ENCODE measurements at places on chromosomes 7 and 10. TPM values are rescaled to one million over a fixed set of nuclear protein-coding genes. Genes with fewer than 3 reads are reported as not detected.

Gene ADAM12
- total RNA-seq = 1.3 TPM

Gene RTKN2
- under 0.01 TPM for total RNA-seq

Gene KIAA1549
- 3.3 TPM for total RNA-seq

Gene CACNB2
- total RNA-seq = under 0.01 TPM

Gene UPK3BL2
- total RNA-seq = 0.90 TPM

Gene STK31
- total RNA-seq = 0.13 TPM

Gene CTNNA3
- 0.13 TPM for total RNA-seq

Gene DOCK4
- 63.8 TPM for total RNA-seq

Gene ZNF485
- total RNA-seq = 0.76 TPM

Gene ABCB8
- total RNA-seq = 13.9 TPM

Gene SPDYE5
- total RNA-seq = not detected

Gene SLC26A3
- total RNA-seq = not detected

Gene OR6B1
- not detected for total RNA-seq

Gene SPDYE6
- total RNA-seq = not detected

Gene TMEM168
- 17.1 TPM for total RNA-seq

Gene ZNF365
- not detected for total RNA-seq

Gene TAS2R3
- 0.89 TPM for total RNA-seq

Gene TYW1B
- total RNA-seq = 1.4 TPM

Gene PNLIPRP2
- total RNA-seq = not detected

Gene CNNM1
- total RNA-seq = under 0.01 TPM

Gene ANKRD7
- 0.13 TPM for total RNA-seq

Gene GRB10
- total RNA-seq = 98.5 TPM

Gene RFC2
- 21.1 TPM for total RNA-seq

Gene SPAG6
- total RNA-seq = not detected

Gene LUC7L2
- 27.8 TPM for total RNA-seq

Gene CREB5
- total RNA-seq = 4.7 TPM

Gene IRF5
- 0.26 TPM for total RNA-seq

Gene HOXA7
- total RNA-seq = 2.0 TPM
